ENCODE measurements at places on chromosomes 4 and X.

- DNase-seq, result peak; percentile 31
Measured at GRCh38 chr4:120692964-120693363, 229.6 kb downstream of the PRDM5 start.

DNA sequence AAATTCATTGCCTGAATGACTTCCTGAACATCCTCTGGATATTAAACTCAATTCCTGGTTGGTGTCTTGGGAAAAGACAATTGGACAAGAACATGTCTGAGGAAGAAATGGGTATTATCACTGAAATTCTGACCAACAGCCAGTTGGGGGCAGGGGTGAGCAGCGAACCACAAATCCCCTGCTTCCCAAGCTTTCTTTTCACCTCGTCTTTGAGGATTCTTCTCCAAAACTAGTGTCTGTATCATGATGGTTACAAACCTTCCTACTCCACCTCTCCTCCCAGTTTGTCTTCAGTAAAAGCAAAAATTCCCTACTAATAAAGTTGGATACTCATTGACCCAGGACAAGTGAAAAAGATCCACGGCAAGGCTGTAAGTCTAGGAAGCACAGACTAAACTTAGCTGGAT is 48.3 kb upstream of the WDR1 start:
- peak; percentile 51 for DNase-seq

DNA sequence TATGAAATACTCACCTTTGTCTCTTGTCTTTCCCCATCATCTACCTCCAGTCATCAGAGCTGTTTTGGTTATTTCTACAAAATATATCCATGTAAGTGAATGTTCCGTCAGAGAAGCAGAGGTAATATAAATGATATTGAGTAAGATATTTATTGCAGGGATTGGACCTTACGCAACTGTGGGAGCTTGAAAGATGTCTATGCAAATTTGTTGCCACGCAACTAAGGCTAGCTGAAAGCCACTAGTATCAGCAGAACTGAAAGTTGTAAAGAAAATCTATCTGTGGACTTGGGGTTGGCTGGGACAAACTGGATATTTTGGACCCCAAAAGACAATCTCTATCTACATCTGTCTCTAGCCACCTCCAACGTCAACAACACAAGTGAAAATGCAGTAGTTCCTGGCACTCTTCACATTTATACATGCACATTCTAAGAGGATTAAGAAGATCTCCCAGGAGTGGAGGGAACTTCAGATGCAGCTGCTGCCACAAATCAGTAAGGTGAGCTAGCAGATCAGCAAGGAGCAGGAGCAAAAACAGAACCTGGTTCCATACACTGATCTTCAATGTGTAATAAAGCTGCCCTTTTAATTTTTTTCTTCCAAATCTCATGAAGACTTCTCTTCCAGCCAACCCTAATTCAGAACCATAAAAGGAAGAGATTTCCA is 8.5 kb upstream of the CCSER1 start:
- DNase-seq, result no peak

DNA sequence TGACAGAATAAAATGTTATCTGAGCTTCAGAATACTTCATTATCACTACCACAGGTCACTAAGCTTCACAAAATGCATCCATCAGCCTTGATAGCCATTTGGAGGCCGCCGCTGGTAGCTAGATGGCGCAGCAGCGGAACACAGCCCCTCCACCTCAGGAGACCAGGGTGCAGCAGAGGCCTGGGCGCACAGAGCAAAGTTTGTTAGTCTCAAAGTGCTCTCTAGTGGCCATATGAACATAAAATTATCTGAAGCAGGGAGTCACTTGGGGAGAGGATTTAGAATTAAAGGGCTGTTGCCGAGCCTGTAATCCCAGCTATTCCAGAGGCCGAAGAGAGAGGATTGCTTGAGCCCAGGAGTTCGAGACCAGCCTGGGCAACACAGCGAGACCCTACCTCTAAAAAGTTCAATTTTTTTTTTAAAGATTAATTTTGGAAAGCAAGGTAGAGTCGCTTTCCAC is 8.1 kb upstream of the DCTD start:
- peak; percentile 63 for DNase-seq

- DNase-seq, result peak; percentile 72
Measured at GRCh38 chrX:155767051-155767875, 113.9 kb upstream of the VAMP7 start.
